Central memory CD8-positive, alpha-beta T cell (primary cell): ENCODE measurements at places on chromosomes 7 and 10.

DNA sequence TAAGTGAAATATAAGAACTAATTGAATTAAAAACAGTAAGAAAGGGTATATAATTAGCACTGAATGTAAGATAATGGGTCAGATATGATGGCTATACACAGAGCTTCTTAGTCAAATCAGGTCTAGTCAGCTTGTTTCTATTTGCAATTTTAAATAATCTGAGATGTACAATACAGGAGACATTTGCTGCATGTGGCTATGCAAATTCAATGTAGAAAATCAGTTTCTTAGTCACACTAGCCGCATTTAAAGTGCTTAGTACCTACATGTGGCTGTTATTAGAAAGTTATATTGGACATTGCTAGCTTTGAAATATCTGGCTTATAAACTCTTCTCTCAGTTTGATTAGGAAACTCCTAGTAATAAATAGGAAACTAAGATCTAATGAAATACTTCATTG is 25.3 kb downstream of the CCDC7 start:
- no peak for DNase-seq

DNA sequence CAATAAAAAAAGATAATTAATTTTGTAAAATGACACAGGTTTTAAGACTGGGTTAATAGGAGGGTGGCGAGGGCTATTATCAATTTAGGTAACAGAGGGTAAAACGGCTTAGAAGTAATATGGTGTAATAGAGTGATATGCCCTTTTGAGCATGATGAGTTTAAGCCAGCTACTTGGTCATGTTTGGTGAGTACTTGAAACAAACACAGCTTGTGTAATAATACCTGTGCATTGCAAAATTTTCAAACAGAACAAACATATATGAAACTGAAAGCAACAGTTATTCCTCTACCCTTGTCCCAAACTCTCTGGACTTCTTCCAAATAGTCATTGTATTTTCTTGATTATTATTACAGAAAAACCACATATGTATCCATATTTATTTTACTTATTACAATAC is 241.7 kb downstream of the MAGI2 start:
- DNase-seq: no peak

GRCh38 chr10:69317175-69317604 is 38.9 kb downstream of the HK1 start:
- no peak for DNase-seq

GRCh38 chr7:76091506-76091905 is 43.6 kb downstream of the MDH2 start:
- no peak for DNase-seq

DNA sequence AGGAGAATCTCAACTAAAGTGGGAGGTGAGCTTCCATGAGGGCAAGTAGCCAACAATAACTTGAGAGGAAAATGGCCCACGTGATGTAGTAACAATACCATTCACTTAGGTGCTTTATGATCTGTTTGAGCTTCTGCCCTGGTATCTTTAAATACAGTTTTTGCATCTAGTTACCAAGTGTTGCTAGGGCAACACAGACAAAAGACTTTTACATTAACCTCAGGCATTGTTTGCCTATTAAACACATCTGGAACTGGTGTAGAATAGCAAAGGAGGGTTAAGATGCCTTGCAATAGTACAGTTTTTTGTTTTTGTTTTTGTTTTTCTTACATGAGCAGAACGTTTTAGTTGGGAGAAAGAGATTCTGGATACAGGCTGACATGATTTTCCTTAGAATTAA is 97.7 kb upstream of the MTPN start:
- DNase-seq: no peak

DNA sequence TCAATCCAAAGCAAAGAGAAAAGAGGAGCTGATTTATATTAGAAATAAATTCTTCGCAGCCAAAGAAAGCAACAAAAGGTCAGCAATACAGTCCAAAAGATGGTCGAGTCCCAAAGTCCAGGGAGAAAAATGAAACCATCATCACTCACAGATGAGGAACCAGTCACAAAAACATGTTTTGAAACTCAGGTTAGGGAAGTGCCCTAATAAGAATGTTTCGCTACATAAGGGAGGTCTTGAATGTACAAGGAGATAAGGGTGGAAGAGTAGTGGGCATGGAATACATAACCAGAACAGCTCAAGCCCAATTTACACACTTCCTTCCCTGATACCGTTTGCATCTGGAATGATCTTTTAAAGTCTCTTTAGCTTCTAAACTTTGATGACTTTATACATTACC is 53.6 kb downstream of the VPS41 start:
- DNase-seq: no peak

- no peak for DNase-seq
These were observed 933.8 kb downstream of the IPMK start for GRCh38 chr10:57333880-57334279.

- no peak for DNase-seq
These were observed 5.5 kb upstream of the MNX1 start for GRCh38 chr7:157016024-157016351.

DNA sequence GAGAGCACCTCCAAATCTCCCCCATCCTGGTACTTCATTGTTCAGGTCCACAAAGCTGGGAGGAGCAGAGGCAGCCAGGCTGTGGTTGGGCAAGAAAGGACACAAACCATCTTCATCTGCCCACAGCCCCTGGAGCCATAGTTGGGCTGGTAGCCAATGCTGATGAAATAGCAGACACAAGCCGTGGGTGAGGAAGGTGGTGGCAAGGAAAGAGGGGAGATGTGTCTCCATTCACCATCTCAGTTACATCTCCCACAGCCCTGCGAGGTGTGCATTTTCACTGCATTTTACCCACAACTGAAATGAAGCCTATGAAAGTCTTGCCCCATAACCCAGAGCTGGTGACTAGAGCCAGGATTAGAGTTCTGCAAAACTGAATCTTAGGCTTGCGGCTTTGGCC is 35.0 kb downstream of the PIK3AP1 start:
- no peak for DNase-seq
